BJ (cell line): ENCODE measurements at places on chromosomes 4 and X.
A peak's percentile ranks its signal among the peaks of the same experiment; 100 is the strongest.

GRCh38 chr4:127783955-127784770 lies 2.0 kb downstream of the HSPA4L start:
- no peak for DNase-seq

DNA sequence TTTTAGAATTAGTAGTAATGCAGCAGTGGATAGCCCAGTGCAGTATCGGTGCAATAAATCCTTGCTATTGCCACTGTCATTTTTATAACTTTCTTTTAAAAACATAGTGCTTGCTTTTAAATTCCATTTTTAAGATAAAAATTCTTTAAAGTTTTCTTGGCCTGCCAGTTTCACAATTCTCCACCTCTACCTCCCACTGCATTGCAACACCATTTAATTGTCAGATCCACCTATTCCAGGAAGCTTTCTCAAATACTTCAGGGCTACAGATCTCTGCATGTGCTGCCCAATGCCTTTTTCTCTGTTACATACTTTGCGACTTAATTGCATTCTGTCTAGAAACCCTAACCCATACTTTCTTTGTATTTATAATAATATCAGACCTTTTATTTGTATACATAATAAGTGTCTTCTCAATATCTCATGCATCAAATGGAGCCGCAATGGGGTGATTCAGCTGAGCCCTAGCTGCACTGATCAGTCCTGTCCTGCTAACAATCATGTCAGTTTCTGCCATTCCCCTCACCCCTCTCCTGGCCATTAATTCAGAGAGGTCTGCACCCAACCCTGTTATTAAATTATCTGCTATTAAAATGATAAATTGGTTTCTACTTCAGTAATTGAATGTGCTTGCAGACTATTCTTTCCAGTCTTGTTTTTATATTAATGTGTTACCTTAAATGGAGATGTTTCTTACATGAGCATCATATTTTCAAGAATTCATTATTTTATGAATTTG lies 193.1 kb downstream of the SLIT2 start:
- no peak for DNase-seq

- peak; percentile 1 for DNase-seq
These were observed 21.8 kb downstream of the SPANXC start for GRCh38 chrX:141220342-141221008.

DNA sequence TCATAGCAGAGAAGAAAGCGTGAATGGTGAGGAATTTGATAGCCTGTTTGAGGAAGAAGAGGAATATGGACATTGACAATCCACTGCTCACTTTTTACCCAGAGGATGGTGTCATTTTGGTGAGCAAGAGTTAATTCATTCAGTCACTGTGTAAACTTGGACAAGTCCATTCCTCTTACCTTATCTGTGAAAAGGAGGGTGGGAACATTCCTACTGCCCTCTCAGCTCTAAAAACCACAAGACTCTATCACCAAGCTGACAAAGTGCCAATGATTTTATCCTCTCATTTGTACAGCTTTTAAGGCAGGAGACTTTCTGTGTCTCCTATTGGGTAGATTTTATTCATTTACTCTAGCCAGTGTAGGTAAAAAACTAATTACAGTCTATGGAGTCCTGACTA lies 103.8 kb downstream of the LUZP4 start:
- no peak for DNase-seq

DNA sequence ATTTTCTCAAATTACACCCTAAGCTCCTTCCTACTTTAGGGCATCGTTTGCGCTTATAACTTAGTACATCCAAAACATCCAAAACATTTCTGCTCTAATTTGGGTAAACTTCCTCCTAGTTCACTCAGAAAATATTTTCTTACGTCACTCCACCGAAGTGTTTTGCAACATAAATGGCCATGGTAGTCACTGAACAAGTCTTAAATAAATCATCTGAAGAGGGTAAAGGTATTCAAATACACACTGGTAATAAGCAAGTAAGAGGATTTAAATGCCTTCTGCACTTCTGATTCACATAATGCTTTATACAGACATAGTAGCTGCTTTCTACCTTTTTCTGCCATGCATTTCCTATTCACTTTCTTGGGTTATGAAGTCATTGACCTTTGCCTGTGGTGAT lies 991.9 kb downstream of the NLGN4X start:
- DNase-seq: no peak

DNA sequence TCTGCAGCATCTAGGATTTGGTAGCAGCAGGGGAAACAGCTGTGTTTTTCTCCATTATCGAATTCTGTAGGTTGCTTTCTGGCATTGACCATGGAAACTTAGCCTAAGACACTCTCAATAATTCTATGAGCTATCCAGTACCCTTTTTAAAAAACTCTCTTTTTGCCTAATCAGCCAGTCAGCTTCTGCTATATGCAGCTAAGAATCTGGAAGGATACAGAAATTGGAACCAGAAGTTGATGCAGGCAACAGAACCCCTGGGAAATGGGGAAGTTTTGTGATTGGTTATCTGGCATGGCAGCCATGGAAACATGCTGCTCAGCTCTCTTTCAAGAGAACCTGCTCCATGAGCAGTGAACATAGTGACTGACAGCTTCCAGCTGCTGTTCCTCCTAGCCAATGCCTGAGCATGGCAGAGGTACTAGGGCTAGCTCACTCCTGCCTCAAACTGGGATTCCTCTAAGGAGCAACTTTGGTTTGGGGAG lies 417.6 kb upstream of the MAOA start:
- no peak for DNase-seq

DNA sequence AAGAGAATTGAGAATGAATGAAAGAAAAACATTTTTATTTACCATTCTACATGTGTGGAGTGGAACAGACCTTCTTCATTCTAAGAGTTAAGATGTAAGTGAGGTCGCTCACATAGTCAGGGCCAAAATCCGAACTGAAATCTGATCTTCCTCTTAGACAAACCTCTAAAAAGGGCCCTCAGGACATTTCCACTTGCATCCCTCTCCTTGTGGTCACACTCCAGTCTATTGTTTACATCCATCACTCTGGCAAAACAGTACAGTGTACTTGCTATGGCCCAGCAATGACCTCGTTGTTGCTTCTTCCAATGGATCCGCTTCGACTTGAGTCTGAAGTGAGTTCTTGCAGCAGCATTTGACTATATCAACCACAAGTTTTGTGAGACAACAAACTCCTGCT lies 54.2 kb downstream of the MOSPD2 start:
- DNase-seq: peak; percentile 23

DNA sequence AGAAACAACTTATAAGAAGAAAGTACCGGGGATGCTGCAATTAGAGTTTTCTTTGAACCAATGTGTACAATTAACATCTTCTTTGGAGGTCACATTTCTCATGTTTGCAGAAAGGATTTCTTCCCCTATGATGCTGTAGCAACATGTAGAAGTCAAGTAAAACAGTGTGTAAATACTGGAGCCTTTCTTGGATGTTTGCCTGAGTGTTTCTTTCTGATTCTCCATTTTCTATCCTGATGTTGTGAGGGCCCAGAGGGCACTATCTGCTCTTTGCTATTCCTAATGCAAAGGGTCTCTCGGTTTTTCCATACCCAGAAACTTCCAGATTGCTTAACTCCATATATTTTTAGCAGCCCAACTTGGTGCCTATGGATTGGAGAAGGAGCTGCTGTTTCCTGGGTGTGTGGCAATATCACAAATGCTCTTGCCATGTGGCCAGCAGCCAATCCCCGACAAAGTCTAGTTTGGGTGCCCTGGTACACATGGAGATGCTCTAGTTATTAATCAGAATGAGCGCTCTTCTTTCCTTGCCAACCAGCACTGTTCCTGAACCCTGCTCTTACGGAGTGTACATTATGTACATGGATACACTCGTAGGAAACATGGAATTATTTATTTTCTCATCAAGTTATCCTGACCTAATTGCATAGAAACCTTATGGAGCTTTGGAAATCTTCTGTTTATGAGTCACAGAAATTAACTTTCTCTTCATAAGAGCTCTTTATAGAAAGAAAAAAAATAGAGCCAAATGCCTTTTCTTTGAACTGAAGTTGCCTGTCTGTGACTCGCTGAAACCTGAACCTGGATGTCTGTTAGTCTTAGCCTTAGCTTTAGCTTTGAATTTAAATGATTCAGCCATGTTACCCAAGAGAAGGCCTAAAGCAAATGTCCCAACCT lies 67.0 kb upstream of the GPC4 start:
- no peak for DNase-seq

DNA sequence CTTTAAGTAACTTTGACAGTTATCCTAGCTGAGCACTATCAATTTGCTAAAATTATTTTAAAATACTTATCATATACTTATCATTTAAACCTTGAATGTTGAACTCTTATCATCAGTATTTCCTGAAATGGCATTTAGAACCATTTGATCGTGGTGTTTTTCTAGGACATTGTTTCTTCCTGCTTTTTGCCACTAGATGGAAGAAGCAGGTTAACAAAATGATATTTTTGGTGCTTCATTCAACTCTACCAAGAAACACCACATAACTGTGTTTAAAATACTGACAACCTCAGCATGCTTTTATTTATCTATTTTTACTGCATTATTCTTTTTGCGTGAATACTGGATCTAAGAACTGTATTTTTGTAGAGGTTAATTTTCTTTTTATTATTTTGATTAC lies 44.6 kb downstream of the C4orf33 start:
- no peak for DNase-seq

DNA sequence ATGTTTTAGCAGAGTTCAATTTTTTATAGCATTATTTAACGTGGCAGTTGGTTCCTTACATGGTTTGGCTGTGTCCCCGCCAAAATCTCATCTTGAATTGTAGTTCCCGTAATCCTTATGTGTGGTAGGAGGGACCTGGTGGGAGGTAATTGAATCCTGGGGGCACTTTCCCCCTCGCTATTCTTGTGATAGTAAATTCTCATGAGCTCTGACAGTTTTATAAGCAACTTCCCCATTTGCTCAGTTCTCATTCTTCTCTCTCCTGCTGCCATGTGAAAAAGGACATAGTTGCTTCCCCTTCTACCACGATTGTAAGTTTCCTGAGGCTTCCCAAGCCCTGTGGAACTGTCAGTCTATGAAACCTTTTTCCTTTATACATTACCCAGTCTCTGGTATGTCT lies 329.5 kb downstream of the GRIA2 start:
- DNase-seq: no peak

DNA sequence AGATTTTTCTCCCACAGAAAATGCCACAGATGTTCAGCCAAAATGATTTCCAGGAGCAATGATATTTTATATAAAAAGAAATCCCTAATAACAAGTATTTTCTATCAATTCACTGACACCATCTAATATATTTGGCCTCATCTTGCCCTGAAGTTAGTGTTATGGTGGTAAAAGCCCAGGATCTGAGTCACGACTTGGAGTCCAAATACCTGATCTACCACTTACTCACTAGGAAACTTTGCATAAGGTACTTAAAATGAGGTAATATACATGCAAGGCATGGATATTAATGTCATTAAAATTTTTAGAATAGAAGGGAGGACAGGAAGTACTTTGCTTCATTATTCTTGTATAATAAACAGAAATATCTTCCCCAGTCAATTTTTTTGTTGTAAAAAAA lies 16.3 kb downstream of the PPP3CA start:
- DNase-seq: no peak

GRCh38 chr4:169201222-169202144 lies 69.3 kb downstream of the SH3RF1 start:
- no peak for DNase-seq

- no peak for DNase-seq
These were observed 67.5 kb downstream of the RBM47 start for GRCh38 chr4:40562208-40562607.
